ENCODE measurements at places on chromosomes 11 and 22.

- no peak for DNase-seq
Measured at GRCh38 chr11:83047515-83048225, 24.0 kb downstream of the RAB30 start.

DNA sequence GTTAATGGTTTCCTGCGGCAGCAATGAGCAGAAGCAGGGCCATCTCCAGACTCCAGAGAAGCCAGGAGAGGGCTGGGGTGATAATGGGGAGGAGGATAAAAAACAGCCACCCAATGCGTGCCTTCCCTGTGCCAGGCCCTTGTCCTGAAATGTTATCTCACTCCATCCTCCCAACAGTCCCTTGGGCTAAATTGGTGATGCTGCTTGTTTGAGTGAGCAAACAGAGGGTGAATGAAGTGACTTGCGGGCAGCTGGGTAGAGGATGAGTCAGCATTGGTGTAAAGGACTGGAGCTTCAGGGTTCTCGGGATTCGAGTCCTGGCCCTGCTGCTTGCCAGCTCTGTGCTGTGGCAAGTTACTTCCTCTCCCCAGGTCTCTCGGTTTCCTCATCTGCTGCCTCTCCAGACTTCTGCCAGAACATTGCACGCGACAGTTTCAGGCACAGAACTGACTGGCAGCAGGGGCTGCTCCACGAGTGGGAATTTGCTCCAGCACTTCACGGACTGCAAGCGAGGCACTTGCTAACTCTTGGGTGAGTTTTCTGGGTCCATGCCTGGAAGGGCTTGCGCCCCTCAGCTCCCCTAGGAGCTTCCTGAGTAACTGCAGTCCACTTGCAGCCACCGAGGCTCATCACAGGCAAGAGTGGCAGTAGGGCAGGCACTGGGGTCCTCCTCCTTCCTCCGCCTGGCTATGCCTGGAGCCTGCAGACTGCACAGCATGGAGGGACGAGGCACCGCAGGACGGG, at the start of gene P2RY6:
P2RY6 (plus strand) TSS at position 403 of the 744 bp plus-strand sequence. CDS start 24,181 bp downstream, outside the sequence.
- no peak for DNase-seq

DNA sequence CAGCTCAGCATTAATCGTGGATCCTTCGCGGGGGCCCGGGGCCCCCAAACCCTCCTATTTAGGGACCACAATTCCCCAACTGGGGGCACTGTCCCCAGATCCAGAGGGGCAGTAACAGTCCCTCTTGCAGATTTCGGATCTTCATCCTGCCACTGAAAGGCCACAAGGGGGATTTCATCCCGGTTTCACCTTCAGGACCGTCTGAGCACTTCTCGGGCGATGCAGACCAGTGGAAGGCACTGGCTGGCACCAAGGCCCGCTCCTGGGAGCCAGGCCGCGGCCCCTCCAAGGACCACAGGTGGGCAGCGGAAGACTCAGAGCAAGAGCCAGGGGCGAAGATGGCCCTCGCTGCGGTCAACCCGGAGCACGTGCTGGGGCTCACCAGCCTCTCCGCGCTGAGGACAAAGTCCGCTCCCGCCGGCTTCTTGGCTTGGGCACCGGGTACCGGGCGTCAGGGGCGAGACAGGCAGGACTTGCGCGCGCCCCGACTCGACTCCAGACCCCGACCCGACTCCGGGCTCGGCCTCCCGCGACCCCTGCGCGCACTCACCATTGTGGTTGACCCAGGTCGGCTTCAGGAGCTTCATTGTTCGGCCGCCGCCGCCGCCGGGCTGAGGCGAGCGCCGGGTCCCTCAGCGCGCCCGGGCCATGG, 517 bp downstream of the HIRA start:
- DNase-seq = no peak

- DNase-seq = no peak
Measured at GRCh38 chr11:118933486-118933885, 7.8 kb upstream of the BCL9L start.
